ENCODE measurements at places on chromosomes 5 and 9.
A peak's percentile ranks its signal among the peaks of the same experiment; 100 is the strongest.

DNA sequence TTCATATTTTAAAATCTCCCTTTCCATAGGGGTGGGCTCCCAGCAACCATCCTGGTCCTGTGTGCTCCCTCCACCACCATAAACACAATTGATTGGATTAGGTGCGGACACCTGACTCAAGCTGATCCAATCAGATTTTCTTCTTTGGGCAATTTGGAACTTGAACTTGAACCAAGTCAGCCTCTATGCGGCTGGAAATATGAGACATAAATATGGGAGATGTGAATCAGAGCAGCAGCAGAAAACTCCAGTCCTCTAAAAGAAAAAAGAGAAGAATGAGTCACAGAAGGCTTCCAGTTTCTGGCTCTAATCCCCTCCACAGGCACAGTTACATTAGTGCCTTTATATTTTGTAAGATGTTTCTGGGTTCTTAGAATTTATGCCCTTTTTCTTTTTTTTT, 306.6 kb downstream of the MLLT3 start:
- DNase-seq, result no peak

GRCh38 chr9:92208693-92209524, 84.6 kb downstream of the IARS1 start:
- no peak for DNase-seq

- DNase-seq, result no peak
Observed at GRCh38 chr9:127142931-127143464, 20.6 kb upstream of the ANGPTL2 start.

GRCh38 chr5:15579193-15579990, 79.4 kb downstream of the FBXL7 start:
- no peak for DNase-seq

DNA sequence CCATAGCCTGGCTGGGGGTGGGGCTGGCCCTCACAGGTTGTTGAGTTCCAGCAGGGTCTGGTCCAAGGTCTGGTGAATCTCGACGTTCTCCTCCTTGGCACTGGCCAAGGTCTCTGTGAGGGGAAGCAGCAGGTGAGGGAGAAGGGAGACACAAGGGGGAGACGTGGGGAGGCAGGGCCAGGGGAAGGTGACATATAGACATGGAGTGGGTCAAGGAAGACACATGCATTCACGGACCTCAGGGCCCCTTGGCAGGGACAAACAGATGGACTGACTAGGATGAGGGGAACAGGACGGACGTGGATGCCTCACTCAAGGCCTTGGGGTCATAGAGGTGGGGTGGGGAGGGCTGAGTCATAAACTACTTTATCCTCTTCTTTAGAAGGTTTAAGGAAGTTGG, 7.7 kb downstream of the TPM2 start:
- DNase-seq, result no peak

- no peak for DNase-seq
Observed at GRCh38 chr5:159398936-159399335, 68.6 kb upstream of the IL12B start.

DNA sequence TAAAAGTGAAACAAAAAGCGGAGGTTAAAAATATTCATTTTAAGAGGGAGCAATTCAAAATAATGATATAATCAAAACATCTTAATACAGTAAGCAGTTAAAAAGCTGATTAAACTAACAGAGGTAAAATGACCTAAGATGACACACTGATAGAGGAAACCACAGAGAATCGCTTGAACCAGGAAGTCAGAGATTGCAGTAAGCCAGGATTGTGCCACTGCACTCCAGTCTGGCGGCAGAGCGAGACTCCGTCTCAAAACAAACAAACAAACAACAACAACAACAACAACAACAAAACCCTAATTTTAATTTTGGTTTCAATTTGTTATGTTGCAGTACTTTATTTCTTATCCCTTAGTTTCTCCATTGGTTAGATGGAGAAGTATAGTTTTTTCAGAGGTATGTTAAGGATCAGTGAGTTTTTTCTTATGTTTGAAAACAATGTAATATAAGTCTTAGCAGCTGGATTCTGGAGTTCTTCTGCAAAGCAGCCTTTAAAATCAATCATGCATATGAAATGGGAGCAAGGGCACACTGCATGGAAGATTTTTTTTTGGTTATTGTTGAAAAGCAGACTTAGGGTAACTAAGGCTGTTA, 58.5 kb downstream of the MLANA start:
- peak; percentile 35 for DNase-seq

DNA sequence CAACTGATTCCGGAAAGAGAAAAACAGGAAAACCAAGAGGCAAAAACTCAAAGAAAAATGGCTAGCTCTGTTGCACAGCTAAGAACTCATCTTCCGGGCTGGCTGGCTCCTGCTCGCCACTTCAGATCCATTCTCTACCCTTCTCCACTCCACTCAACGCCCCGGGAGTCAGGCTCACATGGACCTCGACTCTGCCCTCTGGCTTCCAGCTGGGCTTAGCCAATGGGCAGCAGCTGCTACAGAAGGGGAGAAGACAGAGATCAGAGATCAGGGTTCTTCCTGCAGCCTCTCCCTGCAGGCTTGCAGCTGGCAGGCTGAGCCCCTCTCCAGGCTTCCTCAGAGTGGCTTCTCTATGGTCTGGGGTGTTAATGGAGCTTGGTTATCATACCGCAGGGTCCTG, 187.5 kb downstream of the MED10 start:
- DNase-seq, result no peak
